ENCODE measurements at places on chromosomes 3 and 15.

GRCh38 chr15:70274255-70274880 is 176.7 kb upstream of the TLE3 start:
- DNase-seq: no peak

DNA sequence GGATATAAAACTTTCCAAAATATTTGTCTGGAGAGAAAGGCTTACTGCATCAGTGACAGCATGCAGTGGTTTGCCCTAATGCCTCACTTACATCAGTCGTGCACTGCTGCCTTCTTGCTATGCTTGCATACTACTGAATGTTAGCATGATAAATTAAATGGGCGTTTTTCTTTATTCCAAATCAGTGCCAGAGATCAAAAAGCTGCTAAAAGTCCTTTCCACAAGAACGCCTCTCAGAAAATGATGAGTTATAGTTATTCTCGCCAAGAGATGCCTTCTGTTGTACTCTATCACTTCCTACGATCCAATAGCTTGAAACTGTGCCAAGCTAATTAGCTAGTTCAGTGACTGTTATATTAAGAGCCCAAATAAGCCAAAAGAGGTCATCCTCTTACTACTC is 345.8 kb upstream of the ROBO2 start:
- DNase-seq: no peak

DNA sequence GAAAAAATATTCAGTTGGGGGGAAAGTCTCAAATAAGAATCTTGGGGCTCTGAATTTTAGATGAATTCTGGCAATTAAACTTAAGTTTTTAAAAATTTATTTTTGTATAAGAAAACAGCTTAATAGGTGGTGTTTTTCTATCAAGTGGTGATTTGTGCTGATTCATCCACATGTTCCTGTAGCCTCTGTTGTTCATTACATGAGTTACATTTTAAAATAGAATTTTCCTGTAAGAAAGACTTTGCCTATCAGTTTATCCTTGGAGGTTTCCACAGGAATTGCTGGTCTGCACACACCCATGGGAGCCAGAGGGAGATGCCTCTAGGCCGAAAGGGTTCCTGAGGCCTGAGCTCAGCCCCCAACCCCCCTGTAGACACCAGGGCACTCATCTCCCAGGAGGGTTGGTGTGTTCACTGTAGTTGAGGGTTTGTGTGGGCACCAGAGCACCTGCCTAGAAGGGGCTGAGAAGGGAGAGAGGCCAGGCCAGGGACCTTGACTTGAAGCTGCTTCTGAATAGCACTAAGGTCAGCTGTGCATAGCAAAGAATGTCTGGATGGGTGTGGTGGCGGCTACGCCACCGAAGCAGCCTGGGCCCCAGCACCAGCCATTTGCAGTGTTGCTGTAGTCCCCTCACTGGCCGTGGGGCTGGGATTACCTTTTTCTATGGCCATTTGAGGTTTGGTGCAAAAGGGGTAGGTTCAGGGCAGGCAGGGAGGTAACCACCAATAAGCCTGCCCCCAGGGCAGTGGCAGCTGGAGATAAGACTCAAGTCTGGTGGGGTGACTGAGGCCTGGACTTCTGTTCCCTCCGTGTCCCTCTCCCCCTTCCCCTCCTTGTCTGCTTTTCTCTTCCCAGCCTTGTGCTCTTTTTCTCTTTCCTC is 11.9 kb downstream of the DNAJA4 start:
- DNase-seq: no peak

DNA sequence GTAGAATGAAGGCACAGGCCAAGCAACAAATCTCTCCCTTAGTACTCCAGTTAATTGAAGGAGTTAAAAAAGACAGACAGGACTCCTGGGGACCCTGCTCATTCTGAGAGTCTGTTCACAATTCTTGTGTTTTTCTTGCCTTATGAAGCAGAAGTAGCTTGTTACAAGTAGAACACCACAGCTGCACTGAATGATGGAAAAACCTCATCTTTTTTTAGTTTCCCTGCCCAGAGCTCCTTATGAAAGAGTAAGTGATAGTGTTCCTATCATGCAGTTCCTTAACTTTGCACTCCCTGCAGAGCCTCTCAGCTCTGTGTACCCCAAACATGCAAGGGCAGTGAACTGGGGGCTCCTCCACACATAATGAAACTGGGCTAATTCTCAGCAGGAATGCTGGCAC is 95.5 kb downstream of the ALDH1A2 start:
- DNase-seq: no peak

GRCh38 chr3:115626006-115626409 is 2.7 kb downstream of the GAP43 start:
- DNase-seq: no peak

- no peak for DNase-seq
These were observed 94.9 kb downstream of the MEX3B start for GRCh38 chr15:81950841-81951414.

GRCh38 chr3:130941793-130942192 is 47.9 kb downstream of the ATP2C1 start:
- peak; percentile 23 for DNase-seq

GRCh38 chr3:63559884-63560283 is 92.6 kb upstream of the SNTN start:
- DNase-seq: peak; percentile 15

DNA sequence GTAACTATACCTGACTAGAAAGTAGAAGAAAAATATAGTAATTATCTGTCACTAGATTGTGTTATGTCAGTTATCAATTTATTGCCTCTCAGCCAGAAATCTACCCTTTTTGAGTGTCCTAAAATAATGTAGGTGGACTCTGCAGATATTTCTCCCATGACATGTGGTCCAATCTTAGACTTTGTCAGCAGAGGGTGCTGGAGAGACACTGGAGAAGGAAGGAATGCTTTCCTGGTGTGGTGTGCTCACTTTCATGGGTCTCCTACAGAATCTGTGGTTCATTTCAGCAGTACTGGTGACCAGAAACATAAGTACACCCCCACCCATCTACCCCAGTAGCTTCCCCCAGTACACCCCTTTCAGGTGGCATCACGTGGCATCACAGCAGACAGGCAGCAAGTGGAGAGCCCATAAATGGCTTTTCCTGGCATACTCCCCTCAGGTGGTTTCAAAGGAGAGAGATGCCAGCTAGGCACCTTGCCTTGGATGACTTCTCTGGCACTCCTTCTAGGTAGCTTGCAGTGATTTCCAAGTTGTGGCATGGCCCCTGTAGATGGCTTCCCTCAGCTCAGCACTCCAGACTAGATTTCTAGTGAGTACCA is 114.7 kb downstream of the GADL1 start:
- no peak for DNase-seq

GRCh38 chr3:152260026-152260425 is 8.7 kb upstream of the MBNL1 start:
- no peak for DNase-seq

DNA sequence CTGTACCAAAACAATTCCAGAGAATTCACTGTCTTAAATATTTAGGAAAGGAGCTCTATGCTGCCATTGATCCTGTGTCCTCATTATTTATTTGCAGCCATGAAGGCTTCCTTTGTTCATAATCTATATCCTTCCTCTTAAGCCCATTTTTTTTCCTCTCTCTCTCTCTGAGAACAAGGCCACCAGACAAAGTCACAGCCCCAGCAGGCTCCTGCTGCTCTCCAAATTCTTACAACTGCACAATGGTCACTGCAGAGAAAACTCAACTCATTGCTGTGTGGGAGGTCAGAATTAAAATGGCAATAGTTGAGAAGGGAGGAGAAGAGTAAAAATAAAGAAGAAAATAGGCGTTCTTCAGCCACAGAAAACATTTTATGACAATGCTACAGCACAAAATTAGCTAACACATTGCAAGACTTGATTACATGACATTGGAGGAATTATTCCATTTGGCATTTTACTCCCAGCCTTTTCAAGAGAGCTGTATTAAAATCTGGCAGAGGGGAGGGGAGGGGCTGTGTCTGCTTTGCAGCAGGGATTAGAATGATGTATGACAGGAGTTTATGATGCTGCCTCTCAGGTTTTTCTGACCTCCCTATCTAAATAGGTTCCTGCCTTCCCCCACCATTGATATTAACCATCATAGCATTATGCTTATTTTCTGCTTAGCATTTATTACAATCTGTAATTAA is 399.7 kb upstream of the THBS1 start:
- DNase-seq: no peak

DNA sequence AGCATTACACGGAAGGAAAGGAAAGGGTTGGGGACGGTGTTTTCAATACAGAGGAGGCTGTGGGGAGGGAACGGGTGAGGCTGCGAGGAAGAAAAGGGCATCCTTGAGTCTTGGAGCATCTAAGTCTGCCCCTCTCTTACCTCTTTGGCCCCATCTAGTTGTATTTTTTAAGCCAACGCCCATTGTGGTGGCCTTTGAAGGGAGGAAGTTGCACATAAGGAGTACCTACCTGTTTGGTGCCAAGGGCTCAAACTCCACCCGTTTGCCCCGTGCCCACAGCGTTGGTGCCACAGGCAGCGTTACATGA is 146.1 kb upstream of the UMPS start:
- no peak for DNase-seq

DNA sequence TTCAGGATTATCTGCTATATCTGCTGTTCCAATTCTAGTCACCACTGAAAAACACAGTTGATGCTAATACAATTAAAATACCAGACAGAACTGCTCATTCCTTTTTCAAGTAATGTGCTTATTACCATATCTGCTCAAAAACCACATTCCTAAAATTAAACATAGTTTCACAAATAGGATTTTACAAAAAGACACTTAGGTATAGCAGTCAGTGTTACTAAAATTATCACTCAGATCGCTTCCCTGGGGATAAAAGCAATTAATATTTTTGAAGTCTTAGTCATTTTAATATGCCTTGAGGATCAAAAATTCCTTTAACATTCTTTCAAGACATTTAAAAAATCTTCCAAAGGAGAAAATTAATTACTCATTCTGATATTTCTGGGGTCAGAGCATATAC is 71.5 kb downstream of the RAD18 start:
- DNase-seq: no peak

- no peak for DNase-seq
These were observed 7.0 kb upstream of the OXTR start for GRCh38 chr3:8776406-8776805.
